ENCODE measurements at places on chromosomes 4 and X.

- no peak for DNase-seq
Observed at GRCh38 chrX:1357993-1358392, 21.4 kb downstream of the IL3RA start.

- no peak for DNase-seq
Observed at GRCh38 chr4:55004831-55005230, 120.6 kb downstream of the KDR start.

DNA sequence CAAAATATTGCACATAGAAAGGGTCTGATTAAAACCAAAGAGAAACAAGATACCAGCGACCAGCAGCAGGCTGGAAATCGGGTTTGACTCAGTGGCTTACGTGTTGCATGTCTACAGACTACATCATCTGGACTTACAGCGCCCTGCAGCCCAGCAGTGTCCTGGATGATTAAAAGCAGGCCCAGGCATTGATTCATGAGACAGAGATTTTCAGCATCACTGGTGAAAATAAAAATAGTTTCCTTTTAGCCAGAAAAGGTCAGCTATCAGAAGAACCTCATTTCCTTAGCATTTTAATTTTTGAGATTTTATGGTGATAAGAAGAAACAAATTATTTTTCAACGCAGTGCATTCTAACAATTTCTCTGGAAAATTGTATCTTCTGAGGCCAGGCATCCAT lies 190.6 kb downstream of the PTTG2 start:
- DNase-seq = no peak

GRCh38 chr4:148852092-148852699 lies 410.0 kb upstream of the NR3C2 start:
- no peak for DNase-seq

DNA sequence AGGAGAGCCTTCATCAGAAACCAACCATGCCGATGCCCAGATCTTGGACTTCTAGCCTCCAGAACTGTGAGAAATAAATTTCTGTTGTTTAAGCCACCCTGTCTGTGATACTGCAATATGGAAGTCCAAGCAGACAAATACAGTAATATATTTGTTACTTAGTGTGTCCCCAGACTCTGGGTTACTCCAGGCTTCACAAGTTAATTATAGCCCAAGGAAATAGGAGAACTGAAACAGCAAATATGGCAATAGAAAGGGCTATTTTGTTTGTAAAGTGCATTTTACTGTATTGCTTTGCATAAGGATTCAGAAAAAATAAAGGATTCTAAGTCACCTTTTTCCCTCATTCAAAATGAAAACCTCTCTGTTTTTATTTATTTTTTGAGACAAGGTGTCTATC lies 15.7 kb downstream of the TIGD4 start:
- no peak for DNase-seq
